Inflammatory macrophage (primary cell): ENCODE measurements at places on chromosomes 4 and X.

GRCh38 chr4:185833055-185833598 lies 21.1 kb upstream of the SORBS2 start:
- DNase-seq = no peak

DNA sequence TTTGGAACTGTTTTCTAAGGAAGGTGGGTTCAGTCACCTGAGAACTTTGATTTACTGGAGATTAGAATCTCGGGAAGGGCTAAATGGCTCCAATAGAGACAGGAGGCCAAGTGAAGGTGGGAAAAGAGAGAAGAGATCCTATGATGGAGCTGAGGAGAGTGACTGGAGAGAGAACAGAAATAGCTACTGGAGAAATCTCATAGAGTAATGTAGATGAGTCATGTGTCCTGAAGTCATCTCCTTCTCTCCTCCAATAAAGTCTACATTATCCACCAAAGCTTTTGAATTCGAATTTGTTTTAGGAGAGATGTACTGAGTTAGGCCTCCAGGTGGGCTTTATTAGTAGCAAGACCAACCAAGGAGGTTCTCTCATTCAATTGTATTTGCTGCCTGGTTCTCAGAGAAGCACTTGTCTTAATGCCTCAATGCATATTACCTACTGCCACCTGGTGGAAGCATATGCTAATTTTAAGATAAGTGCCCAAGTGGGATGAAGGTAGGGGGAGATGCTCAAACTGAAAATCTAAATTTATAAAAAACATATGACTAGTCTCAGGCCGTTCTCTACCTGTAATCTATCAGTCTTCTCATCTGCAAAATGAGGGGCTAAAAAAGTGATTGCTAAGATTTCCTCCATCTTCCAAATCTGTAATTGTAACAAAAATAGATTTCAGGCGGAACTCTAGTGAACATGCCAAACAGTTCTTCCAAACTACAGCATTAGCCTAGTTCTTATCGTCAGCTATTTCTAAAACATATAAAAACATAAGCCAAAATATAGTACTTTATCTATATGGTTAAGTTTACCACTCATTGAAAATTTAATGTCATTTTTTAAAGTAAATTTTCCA lies 24.4 kb downstream of the TXK start:
- DNase-seq = peak; percentile 8

- DNase-seq = no peak
Measured at GRCh38 chr4:4862071-4862551, 2.6 kb downstream of the MSX1 start.

GRCh38 chr4:101954975-101955678 lies 164.6 kb downstream of the BANK1 start:
- no peak for DNase-seq

DNA sequence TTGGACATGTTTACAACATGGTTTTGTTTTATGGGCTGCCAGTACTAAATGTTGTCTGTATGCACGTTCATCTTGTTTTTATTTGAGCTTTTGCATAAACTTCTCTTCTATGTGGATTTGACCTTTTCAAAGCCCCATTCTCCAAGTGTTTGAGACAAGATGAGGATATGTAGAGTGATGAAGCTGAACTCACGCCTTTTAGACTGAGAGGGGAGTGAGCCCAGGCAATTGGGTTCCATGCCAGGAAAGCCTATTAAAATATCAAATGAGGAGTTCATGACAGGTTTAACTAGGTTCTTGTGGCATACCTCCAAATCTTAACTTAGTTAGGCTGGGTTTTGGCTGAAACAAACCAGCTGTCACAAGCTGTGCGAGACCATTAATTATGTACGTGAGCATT lies 170.4 kb upstream of the LDB2 start:
- DNase-seq = no peak

- peak; percentile 42 for DNase-seq
Measured at GRCh38 chr4:184899261-184900134, 73.7 kb upstream of the ACSL1 start.
